ENCODE measurements at places on chromosomes 2 and 18.

GRCh38 chr18:58223717-58224424 is 179.8 kb downstream of the NEDD4L start:
- DNase-seq: no peak

GRCh38 chr2:101063352-101064124 is 61.4 kb downstream of the RPL31 start:
- no peak for DNase-seq

- no peak for DNase-seq
Measured at GRCh38 chr2:101518578-101519492, 43.9 kb upstream of the RFX8 start.

GRCh38 chr18:47986620-47987387 is 56.3 kb upstream of the SMAD2 start:
- DNase-seq: no peak

DNA sequence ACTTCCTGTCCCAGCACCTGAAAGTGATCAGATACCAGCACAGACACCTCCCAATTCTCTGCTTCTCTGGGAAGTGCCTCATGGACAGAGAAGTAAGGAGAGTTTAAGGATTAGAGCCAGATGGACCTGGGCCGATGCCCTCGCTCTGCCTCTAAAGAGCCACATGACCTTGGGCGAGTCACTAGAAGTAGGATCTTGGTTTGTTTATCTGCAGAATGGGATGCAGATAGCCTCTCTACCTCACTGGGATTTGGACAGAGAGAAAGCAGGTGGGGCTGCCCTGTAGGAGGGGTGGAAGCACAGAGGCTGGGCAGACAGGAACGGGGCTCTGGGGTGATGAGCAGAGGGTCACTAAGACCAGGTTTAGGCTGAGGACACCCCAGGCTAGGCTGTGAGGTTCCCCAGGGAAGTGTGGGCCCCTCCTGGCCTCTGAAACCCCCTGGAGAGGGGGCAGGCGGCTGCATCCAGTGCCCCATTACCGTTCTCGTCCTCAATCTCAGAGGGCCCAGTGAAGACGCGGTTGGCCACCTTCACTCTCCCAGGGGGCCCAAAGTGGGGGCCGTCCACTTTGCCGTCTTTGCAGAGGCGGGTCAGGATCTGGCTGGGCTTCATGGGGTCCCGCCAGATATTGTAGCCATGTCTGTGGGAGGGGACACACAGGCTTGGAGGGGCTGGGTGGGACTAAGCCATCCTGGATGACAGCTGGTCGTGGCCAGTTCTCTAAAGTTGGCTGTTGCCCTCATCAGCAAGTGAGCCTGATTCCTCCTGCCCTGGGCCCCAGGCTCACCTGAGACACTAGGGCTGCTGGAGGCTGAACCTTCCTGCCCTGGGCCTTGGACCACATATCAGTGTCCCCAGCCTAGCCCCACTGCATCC is 13.3 kb downstream of the OTOF start:
- DNase-seq: no peak

GRCh38 chr2:220858101-220858500 is 714.0 kb downstream of the EPHA4 start:
- DNase-seq: no peak

DNA sequence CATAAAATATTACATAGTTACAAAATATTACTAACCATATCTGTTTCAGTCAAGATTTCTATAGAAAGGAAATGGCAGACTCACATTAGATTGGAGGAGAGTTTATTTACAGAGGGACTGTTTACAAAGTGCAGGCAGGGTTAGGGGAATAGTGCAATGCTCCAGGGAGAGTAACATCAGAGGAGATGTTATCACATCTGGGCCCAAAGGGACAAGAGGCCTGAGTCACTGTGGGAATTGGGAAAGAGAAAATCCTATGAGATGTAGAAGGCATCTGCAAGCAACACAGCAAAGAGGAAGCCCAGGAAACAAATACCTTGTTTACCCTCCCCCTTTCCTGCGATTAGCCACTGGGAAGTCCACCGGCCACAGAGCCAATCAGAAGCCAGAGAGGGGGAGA is 227.3 kb upstream of the TANK start:
- DNase-seq: no peak

GRCh38 chr2:184769686-184770085 is 171.4 kb downstream of the ZNF804A start:
- no peak for DNase-seq

DNA sequence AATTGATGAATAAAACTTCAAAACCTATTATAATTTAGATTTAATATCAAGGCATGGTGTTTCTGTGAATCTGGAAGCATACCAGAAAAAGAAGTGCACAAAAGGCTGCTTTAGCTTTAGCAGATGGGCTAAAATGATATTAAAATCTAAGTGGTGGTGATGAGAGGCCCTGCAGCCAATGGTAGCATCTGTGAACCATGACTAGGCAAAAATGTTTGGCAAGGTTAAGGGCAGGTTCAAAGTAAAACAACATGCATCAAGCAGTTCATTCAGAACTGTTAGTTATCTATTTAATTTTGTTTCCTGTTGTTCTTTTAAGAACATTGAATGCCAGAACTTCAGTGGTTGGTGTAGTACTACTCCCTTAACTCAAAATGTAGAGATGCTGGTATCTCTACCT is 1736.9 kb upstream of the CELF4 start:
- no peak for DNase-seq

GRCh38 chr2:26738481-26738880 is 25.6 kb upstream of the SLC35F6 start:
- DNase-seq: no peak

- DNase-seq: no peak
Measured at GRCh38 chr2:154133823-154134222, 262.1 kb downstream of the GALNT13 start.

- DNase-seq: no peak
Measured at GRCh38 chr2:213101692-213102460, 49.5 kb downstream of the IKZF2 start.

GRCh38 chr18:8980918-8981317 is 121.6 kb upstream of the NDUFV2 start:
- no peak for DNase-seq

DNA sequence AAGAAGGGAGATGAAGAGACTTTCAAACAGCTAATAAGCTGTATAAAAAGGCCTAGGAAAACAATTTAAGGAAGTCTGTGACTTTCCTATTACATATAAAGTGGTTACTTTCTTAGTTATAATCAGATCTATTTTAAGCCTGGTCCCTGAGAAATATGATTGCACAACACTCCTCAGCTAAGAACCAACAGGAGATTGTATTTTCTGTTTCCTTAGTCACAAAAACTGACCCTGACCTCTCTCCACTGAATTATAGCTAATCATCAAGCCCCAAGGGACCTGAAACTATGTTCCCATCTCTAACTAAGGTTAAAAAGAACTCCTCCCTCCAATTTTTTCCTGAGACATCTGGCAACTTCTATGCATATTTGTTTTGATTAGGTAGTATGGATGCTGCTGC is 106.9 kb downstream of the ROCK1 start:
- DNase-seq: no peak

DNA sequence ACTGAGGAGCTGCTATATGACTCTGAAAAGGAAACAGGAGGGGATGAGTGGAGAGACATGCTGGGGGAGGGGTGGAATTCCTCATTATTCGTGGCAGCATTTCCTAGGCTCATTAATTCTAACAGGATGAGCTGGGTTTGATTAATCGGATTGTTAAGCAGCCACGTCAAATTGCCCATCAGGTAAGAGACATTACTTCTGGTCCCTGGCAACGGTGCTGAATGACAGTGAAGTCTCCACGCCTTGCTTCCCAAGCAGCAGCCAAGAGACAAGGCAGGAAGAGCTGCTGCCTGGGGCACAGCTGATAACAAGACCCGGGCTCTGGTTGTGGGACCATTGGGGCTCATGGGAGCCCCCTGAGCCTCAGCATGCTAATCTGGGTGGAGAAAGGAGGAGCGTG is 86.6 kb downstream of the MARCHF4 start:
- no peak for DNase-seq

DNA sequence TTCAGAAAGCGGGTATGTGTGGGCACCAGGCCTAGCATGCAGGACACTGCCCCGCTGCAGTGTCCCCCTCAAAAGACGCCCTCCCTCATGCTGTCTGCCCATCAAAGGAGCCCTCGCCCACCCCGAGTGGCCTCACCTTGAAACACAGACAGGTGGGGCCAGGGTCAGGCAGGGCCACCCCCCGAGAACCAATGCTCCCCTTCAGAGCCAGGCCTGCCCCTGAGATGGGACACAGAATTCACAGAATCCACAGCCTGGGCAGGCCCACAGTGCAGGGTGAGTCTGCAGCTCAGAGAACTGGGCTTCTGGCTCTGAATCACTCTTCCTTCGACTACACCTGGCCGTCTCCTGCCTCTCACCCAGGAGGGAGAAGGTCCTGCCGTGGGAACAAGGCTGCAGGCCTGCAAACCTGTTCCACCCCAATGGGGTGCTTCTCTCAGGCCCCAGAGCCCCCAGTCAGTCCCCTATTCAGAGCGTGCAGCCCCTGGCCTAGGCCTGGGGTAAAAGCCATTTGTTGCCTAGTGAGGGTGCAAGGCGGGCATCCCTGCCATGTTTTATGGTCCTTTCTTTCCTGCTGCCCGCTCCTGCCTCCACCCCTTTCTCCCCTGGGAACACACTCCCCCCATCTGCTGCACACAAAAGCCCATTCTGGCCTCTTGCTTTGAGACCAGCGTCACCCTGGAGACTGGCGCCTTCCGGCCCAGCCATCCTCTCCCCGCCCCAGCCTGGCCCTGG is 11.3 kb upstream of the ARHGEF4 start:
- no peak for DNase-seq

- no peak for DNase-seq
Measured at GRCh38 chr18:25146512-25146910, 205.5 kb downstream of the ZNF521 start.

DNA sequence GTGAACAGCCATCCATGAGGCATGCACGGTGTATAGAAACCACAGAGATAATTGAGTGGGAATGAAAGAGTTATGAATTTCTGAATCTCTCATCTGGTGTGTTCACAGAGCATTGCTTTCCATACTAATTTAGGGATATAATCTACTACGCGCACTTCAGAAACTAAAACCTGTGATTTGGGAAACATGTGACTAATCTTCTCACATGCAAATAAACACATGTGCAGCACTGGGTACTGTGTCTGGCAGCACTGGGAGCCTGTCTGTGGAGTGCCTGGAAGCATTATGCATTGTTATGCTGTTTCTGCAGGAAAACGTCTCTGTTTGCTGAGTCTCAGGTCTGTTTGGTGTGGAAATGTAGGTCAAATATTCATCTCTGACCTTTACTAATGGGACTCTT is 287.3 kb downstream of the CMPK2 start:
- no peak for DNase-seq

GRCh38 chr2:155368934-155369333 is 670.4 kb downstream of the KCNJ3 start:
- DNase-seq: no peak

DNA sequence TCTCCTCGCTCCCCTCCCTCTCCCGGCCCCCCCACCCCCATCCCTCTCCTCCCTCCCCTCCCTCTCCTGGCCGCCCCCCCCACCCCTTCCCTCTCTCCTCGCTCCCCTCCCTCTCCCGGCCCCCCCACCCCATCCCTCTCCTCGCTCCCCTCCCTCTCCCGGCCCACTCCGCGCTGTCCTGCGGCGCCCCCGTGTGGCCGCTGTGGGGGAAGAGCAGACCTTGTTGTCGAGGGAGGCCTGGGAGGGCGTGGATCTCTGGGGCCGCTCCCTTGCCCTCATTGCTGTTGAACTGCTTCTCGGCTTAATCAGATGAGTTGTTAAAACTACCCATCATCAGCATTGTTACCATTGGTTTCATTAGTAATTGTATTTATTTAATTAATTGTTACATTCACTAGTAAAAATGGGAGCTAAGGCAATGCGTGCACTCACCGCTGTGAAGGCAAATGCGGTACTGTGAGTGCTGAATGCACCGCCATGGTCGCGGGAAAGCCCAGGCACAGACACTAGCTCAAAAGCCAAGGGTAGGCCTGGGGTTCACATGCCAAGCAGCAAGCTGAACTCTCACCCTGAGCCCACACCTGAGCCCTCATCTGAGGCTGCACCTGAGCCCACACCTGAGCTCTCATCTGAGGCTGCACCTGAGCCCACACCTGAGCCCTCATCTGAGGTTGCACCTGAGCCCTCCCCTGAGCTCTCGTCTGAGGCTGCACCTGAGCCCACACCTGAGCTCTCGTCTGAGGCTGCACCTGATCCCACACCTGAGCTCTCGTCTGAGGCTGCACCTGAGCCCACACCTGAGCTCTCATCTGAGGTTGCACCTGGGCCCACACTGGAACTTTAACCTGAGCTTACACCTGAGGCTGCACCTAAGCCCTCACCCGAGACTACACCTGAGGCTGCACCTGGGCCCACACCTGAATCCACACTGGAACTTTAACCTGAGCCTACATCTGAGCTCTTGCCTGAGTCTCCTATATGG is 8.8 kb downstream of the RTP5 start:
- DNase-seq: peak; percentile 58

- DNase-seq: no peak
Measured at GRCh38 chr18:12657684-12658425, at the start of gene SPIRE1. Gene SPIRE1 (minus strand): TSS chr18:12658107. CDS start chr18:12657866, 241 bp downstream.

DNA sequence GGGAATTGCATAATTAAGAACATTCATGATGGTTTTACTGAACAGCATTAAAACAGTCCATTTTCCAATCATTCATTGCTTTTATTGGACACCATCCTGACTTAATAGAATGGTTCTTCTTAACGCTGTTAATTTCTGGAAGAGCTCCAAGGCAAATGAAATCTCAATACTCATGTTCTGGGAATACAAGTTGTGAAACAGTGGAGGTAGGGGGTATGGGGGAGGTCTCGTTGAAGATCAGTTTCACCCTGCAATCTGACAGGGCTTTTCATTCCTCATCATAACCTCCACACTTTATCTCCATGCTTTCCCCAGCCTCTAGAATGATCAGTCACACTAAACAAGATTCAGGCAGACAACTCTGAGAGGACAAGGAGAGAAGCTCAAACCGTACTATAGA is 113.6 kb downstream of the ETAA1 start:
- DNase-seq: no peak

GRCh38 chr2:1046067-1046466 is 95.4 kb downstream of the SNTG2 start:
- no peak for DNase-seq

- no peak for DNase-seq
Measured at GRCh38 chr18:37854396-37854795, 288.8 kb upstream of the CELF4 start.

- no peak for DNase-seq
Measured at GRCh38 chr2:130820279-130820861, 16.3 kb upstream of the ARHGEF4 start.

- DNase-seq: no peak
Measured at GRCh38 chr2:146634230-146635097, 1210.4 kb upstream of the ACVR2A start.

DNA sequence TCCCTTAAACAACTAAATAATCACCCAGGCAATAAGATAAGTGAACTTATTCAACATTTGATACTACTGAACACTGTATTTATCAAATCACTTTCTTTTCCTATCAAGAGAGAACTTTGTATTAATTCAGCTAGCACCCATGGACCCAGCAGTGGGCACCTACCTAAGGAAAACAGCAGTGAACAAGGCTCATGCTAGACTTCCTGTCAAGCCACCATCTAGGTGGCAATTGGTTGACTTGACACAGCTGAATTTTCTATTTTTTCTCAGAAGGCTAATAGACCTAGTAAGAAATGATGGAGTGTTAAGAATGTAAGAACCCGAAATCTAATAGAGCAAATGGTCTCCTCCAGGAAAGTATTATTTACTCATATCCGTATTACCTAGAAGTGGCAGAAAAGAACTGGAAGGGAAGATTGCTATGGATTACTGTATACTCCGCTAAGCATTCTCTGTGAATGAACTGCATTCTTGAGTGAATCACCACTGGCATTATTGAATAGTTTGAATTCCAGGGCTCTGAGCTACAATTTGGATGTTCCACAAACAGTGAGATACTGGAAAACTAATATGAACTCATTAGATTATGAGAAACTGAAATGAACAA is 988.2 kb upstream of the CDH2 start:
- DNase-seq: no peak

GRCh38 chr2:55371376-55371775 is 48.3 kb downstream of the CCDC88A start:
- no peak for DNase-seq

Data from stimulated activated CD4-positive, alpha-beta T cell treated with anti-CD3 and anti-CD28 coated beads, Interleukin-15, amount 100 ng/mL, for 1 hour (primary cell).